ENCODE measurements at places on chromosomes 7 and 10. TPM values are rescaled to one million over a fixed set of nuclear protein-coding genes. Genes with fewer than 3 reads are reported as not detected.

The FAM25C gene
- total RNA-seq = not detected

DNA sequence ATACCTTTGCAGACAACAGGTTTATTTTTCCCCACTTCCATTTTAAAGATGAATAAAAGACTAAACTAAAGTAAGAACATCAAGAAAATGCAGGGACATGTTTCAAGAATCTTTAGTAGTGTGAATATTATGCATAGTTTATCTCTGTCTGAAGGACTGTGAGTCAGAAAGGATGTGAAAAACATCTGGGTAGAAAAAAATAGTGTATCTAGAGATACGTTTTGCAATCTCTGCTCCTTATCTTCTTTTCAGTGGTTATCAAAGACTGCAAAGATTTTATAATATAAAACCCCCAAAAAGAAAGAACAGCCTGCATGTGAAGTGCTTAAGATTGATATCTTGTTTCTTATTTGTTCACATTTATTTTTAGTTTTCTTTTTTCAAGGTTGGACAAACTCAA, 101.9 kb upstream of the ARHGAP21 start:
- no peak for DNase-seq

GRCh38 chr10:11687779-11688447, 54.3 kb upstream of the ECHDC3 start:
- DNase-seq = no peak

- DNase-seq = no peak
Measured at GRCh38 chr7:17632384-17632783, 307.9 kb downstream of the SNX13 start.

The SOSTDC1 gene
- not detected for total RNA-seq

The AKR1D1 gene
- total RNA-seq = not detected

The CYP3A4 gene
- 0.34 TPM for total RNA-seq

- no peak for DNase-seq
Measured at GRCh38 chr10:31419394-31420063, 100.5 kb downstream of the ZEB1 start.

The PAX4 gene
- not detected for total RNA-seq

The EPHA1 gene
- 0.28 TPM for total RNA-seq

- no peak for DNase-seq
Measured at GRCh38 chr7:140050100-140050499, 12.7 kb downstream of the PARP12 start.

DNA sequence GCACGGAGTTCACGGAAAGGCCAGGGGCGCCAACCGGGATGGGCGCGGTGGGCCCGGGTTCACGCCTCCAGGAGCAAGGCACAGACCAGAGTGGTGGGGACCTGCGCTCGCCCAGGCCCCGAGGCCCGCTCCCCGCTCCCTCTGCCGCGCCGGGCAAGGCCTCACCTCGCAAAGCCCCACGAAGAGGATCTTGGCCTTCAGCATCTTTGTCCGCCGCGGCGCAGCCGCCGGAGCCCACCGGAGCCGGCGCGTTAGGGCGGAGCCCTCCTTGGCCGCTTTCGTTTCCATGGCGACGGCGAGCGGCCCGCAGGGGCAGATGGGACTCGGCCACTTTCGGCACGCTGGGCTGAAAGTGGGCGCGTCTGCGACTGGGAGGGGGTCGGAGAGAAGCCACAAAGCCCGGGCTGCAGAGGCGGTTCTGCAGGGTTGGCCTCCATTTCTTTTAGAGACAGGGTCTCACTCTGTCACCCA, 944.4 kb upstream of the ZNF722 start:
- no peak for DNase-seq

The BLNK gene
- total RNA-seq = 1.4 TPM

- no peak for DNase-seq
Measured at GRCh38 chr7:74253835-74254128, 417 bp downstream of the RFC2 start.

DNA sequence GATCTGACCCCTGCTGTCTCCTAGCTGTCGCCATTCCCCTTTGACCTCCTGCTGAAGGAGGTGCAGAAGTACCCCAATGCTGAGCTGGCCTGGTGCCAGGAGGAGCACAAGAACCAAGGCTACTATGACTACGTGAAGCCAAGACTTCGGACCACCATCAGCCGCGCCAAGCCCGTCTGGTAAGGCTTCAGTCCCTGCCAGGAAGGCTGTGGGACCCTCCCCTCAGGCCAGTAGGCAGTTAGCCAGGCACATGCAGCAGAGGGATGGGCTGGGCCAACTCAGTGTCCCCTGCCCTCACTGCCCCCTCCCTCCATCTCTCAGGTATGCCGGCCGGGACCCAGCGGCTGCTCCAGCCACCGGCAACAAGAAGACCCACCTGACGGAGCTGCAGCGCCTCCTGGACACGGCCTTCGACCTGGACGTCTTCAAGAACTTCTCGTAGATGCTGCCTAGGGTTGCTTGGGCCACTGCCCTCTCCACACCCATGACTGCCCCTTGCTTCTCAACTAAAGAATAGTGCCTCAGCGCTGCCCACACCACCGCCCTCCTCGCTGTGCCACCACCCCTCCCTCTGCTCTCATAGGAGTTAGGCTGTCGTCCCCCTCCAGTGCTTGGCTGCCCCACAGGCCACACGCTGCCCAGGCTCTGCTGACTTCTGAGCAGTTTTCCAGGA, 41.0 kb upstream of the ZMIZ2 start:
- DNase-seq = no peak

GRCh38 chr7:21939136-21939857, 6.4 kb downstream of the CDCA7L start:
- DNase-seq = no peak

DNA sequence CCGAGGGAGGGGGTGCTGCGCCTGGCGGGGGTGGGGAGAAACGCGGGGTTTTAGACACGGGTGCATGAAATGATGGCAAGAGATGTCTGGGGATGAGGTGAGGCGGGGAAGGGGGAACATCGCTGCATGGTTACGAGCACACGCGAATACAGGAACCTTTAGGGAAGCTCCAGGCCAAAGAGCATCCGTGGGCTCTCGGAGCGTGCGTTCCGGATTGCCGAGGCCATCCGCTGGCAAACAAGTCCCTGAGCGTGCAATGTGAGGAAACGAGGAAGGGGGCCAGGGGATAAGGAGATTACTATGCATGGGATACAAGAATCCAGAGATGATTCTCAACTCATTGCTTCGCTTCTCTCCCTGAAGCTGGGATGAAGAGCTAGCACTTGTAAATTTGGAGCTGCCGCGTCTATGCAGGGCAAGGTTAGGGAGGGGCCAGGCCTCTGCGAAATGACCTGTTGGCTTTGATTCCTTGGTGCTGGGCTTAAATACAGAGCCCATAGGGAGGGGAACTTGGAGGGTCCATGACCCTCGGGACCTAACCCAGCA, 520 bp upstream of the WNT2 start:
- DNase-seq = no peak

DNA sequence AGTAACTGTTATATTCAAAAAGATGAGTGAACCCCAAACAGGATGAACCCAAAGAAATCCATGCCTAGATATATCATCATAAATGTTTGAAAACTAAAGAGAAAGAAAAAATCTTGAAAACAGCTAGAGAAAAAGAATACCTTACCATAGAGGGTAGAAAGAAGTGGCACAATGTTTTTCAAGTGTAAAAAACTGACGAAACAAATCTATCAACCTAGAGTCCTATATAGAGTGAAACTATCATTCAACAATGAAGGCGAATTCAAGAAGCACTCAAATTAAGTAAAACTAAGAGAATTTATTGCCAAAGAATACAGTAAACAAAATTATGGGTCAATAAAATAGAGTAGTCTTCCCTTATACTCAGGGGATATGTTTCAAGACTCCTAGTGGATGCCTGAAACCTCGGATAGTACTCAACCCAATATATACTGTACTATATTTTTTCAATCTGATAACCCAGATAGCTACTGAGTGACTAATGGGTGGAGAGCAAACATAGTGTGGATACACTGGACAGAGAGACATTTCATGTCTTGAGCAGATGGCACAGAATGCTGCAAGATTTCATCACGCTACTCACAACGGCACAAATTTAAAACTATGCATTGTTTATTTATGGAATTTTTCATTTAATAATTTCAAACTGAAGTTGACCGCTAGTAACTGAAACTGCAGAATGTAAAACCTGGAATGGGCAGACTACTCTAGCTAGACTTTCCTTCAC, 52.6 kb upstream of the TMEM106B start:
- DNase-seq = no peak

- no peak for DNase-seq
Measured at GRCh38 chr10:86105640-86106039, 261.0 kb downstream of the GRID1 start.

The BMI1 gene
- 44.8 TPM for total RNA-seq

DNA sequence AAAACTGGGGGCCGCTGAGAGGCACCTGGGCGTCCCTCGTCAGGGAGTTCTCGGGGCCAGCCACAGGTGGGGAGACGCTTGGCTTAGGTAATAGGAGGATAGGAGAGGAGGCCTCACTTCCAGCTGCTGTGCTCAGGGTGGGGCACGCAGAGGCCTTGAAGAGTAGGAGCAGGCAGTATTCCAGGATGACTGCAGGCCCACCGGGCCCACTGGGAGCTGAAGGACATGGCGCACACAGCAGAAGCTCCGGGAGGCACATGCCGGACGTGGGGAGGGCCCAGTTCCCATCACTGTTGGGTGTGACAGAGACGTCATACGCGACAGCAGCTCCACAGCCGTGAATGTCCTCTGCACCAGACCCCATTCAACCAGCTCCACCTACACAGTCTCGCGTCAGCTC, 22.0 kb upstream of the PDGFA start:
- no peak for DNase-seq

GRCh38 chr7:115008465-115009114, 86.7 kb downstream of the MDFIC start:
- peak; percentile 80 for DNase-seq

Measured in psoas muscle (tissue), 8 donors.